T-helper 1 cell (primary cell): ENCODE measurements at places on chromosomes 7 and 10.

- DNase-seq: no peak
Measured at GRCh38 chr7:68943786-68944185, 654.5 kb upstream of the AUTS2 start.

- DNase-seq: no peak
Measured at GRCh38 chr10:63683223-63683622, 162.0 kb downstream of the REEP3 start.

DNA sequence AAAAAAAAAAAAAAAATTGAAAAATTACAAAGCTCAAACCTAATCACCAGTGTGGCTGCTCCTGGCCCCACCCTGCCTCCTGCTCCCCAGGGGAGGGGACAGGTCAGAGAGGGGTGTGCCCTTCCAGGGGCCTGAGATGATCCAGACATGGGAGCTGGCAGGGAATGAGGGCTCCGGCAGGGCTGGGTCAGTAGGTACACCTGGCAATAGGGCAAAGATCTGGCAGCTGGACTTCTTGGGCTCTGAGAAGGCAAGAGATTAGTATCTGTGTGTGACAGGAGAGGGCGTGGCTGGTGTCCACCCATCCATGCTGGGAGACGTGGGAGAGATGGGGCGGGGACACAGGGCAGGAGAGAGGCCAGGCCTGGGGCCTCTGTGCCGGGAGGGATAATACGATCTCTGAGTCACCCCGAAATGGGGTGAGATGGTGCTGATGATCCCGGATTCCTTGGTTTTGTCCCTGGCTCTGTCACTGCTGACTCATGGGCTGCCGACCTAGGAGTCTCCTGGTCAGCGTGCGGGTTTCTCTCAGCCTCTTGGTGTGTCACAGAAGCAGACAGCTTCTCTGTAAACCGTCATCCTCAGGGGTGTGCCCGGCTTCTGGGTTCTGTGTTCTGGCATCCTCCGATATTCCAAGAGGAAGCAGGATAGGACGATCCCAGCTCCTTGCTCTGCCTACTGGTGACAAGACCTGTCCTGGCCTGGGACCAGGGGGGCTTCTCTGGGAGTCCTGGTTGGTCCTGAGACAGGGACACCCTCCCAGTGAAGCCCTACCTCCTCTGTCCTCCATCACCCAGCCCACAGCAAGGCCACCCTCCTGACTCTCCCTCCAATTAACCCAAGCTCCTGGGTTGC, 8.2 kb upstream of the CLDN4 start:
- no peak for DNase-seq

GRCh38 chr10:14405076-14406065, 74.6 kb upstream of the FRMD4A start:
- no peak for DNase-seq

DNA sequence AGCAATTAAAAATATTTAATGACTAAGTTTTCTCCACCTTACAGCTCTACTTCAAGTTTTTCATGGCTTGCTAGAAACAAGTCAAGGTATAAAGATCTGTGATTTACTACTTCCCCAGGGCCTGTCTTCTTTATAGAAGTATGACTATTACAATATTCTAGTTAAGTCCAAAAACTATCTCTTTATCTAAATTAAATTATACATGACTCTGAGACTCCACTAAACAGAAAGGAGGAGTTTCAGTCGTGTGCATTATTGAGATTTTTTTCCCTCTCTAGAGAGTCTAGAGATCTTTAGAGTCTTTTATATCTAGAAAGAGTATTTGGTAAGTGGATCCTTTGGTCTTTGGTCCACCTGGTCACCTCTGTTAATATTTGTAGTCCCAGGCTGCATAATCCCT, 100.7 kb downstream of the SEMA3E start:
- DNase-seq: no peak

DNA sequence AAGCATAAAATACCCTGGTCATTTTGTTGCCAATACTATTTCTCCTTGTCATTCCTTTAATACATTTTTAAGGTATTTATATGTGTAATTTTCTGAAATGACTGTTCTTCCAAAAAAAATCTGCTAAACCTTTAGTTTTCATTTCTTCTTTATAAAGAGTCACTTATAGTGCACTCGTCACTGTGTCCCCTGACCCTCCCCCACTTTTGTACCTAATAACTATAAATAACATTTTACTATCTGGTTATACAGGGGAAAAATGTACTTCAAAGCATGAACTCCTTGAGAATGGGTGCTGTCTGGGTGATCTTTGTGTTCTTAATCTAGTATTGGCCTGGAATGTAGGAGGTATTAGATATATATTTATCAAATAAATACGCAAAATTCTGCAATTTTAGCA, 31.1 kb downstream of the RTKN2 start:
- no peak for DNase-seq

GRCh38 chr7:130844811-130845580, 111.0 kb upstream of the KLF14 start:
- no peak for DNase-seq

DNA sequence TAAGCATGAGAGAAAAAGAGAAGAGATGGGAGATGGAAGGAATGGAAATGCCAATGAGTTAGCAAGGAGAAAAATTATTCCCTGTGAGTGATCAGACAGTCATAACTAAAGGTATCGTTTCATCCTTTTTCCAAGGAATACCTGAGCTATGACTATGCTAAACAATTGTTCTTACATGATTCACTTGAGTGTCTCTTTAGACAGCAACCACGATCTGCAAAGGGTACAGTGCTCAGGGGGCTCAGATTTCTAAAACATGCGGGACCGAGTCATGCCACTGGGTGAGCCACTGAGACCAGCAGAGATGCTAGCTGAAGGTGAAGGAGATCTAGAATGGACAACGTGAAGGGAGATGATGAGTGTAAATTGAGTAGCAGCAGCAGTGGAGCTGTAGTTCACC, 78.0 kb upstream of the CTTNBP2 start:
- DNase-seq: no peak

GRCh38 chr10:69838418-69838817, 36.7 kb downstream of the COL13A1 start:
- DNase-seq: no peak

DNA sequence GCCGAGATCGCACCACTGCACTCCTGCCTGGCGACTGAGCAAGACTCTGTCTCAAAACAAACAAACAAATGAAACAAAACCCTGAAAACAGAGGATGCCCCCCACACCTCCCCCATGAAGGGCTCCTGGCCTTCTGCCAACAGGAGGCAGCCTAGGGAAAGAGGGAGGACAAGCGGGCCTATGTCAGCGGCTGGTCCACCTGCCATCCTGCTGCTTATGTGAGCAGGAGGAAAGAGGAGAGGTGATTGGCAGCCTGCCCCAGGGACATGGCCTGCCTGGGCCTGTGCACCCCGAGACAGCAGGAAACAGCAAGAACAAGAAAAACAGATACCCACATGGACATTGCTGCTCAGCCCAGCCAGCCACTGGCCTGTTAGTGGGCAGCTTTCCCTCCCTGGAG, 9.1 kb upstream of the ZNF316 start:
- DNase-seq: no peak

- peak; percentile 47 for DNase-seq
Measured at GRCh38 chr10:135132-135600, at the start of gene ZMYND11. Gene ZMYND11, plus strand, starts transcription at chr10:135455. Its CDS starts 44,558 bp downstream, at chr10:180013.

- DNase-seq: no peak
Measured at GRCh38 chr7:1264345-1265280, 31.9 kb downstream of the UNCX start.

- no peak for DNase-seq
Measured at GRCh38 chr7:103795787-103796186, 193.7 kb downstream of the RELN start.

- DNase-seq: no peak
Measured at GRCh38 chr7:8254667-8255066, 7.3 kb downstream of the ICA1 start.

GRCh38 chr7:67387851-67388250, 391.2 kb downstream of the TYW1 start:
- no peak for DNase-seq

GRCh38 chr7:93736668-93737369, 153.7 kb downstream of the TFPI2 start:
- no peak for DNase-seq

DNA sequence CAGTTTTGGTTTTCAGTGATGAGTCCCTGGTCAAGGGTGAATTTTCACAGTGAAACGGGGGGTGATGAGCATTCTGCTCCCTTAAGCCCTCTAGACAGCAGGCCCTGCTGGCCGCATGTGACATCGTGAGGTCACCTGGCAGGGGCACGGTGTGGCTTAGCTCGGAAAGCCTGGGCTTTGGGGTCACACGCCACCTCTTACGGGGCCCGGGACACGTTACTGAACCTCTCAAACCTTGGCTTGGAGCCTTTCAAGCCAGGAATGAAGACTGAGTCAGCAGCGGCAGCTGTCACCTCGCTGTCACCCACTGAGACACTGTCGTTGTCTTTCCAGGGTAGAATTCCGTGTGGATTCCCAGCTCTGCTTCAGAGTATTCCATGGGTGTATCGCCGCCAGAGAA, 4.1 kb downstream of the GET4 start:
- no peak for DNase-seq

- no peak for DNase-seq
Measured at GRCh38 chr10:70352401-70353097, 29.9 kb downstream of the LRRC20 start.

GRCh38 chr7:39623732-39624441, 515 bp downstream of the RALA start:
- DNase-seq: peak; percentile 19

DNA sequence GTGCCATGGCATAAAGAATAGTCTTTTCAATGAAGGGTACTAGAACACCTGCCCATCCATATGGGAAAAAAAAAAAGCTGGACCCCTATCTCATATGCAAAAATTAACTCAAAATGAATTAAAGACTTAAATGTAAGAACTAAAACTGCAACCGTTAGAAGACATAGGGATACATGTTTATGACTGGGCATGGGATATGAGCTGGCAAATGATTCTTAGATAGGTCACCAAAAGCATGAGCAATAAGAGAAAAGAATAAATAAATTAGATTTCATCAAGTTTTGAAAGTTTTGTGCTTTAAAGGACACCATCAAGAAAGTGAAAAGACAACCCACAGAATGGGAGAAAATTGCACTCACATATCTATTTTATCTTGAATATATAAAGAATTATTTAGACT, 222.0 kb downstream of the ADK start:
- DNase-seq: no peak

- no peak for DNase-seq
Measured at GRCh38 chr7:99121496-99122021, 22.3 kb downstream of the SMURF1 start.

DNA sequence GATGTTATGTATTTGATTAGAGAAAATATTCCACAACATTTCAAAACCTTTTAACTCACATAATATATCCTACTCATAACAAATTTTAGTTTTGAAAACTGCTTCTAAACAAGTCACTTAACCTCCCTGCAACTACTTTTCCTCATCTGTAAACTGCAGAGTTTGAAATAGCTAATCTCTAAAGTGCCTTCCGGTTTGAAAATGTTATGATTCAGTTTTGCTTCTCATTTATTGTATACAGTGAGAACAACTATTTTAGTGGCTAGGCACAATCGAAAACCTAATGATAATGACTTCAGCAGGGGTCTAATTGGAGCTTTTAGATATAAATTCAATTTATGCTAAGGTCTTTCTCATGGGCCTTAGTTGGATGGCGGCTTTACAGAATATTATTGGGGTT, 30.7 kb upstream of the TEX47 start:
- no peak for DNase-seq

GRCh38 chr7:129210256-129210988, 14.4 kb upstream of the AHCYL2 start:
- peak; percentile 52 for DNase-seq

DNA sequence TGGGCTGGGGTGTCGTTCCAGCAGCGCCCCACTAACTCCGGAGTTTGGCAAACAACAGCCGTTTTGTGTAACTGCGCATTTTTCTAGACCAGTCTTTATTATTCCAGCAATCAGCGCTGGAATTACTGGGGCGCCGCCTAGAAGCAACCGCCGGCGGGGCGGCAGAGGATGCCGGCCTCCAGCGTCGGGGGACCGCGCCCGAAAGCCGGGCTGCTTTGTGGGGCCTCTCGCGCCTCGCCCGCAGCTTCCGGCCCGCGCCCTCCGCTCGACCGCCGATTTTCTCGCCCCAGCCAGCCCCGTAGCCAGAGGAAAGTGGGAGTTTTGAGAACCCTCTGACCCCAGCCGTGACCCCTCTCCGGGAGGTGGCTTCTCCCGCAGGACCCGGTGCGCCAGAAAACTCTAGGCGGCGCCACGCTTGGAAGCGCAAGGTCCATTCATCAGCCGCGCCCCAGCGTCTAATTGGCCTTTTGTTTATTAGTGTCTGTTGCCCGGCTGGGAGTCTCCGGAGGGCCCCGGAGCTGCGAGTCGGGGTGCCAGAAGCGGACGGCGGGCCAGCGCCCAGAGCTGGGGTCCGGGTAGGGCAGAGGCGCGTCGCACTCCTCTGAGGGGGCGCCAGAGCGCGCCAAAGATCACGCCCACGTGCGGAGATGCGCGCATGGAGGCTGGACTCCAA, 10.7 kb downstream of the EMX2 start:
- DNase-seq: no peak

DNA sequence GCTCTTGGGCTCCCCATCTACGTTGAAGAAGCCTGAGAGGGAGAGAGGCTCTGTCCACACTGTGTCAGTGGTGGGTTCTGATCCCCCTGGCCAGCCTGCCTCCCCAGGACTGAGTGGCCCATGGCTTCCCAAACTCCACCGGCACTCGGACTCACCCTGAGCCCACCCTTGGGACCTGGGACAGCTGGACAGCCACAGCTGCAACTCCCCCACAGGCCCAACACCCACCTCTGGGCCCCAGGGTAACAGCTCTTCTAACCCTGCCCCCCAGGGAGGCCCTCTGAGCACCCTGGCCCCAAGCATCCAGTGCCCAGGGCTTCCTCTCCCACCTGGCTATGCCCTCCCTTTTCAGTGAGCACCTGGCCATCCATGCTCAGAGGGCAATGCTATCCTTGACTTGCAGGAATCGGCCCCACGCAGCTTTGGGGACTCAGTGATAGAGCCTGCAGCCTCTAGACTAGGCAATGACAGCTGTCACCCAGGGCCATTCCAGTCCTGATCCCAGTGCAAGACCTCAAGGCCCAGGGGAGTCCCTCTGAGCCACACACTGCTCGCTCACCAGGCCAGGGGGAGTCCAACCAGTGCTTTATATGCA, 17.9 kb downstream of the OGDHL start:
- no peak for DNase-seq

DNA sequence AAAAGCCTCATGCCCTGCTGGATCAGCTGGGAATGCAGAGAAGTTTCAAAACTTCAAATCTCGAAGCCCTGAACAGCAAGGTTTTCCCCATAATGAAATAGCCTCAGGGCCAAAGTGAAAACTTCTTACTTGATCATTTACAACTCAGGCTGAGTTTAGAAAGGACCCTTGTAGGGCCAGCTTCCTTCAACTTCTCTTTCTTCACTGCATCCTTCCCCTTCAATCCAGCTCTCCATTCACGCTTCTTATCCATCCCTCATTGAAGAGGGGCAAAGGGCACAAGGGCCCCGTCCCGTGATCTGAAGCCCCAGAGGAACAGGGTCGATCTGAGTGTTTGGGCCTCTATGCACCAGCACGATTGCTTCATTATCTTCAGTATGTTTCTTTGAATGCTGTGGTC, 392.2 kb upstream of the CELF2 start:
- no peak for DNase-seq

- no peak for DNase-seq
Measured at GRCh38 chr10:60433684-60434083, 44.0 kb upstream of the ANK3 start.
